ENCODE measurements at places on chromosomes 7 and 10.

GRCh38 chr10:84542522-84543490 is 214.4 kb downstream of the CCSER2 start:
- no peak for DNase-seq

DNA sequence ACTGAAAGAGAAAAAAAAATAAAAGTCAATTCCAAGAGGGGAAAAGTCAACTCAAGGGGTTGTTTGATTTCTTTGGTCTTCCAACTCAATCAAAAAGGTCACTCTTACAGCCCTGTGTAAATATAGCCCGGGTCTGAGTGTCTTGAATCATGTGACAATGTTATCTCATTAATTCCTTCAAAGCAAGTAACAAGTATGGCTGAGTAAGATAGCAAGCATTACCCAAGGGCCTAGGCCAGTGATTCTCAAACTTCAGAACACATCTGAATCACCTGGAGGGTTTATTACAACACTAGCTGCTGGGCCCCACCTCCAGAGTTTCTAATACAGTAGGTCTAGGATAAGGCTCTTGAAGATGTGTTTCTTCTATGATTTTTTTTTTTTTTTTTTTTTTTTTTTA is 125.0 kb downstream of the PRLHR start:
- no peak for DNase-seq

- no peak for DNase-seq
Measured at GRCh38 chr7:137882261-137882668, 35.5 kb upstream of the DGKI start.

- no peak for DNase-seq
Measured at GRCh38 chr7:37642028-37642540, 41.5 kb upstream of the GPR141 start.

GRCh38 chr10:11091517-11092102 is 73.9 kb downstream of the CELF2 start:
- DNase-seq = no peak

DNA sequence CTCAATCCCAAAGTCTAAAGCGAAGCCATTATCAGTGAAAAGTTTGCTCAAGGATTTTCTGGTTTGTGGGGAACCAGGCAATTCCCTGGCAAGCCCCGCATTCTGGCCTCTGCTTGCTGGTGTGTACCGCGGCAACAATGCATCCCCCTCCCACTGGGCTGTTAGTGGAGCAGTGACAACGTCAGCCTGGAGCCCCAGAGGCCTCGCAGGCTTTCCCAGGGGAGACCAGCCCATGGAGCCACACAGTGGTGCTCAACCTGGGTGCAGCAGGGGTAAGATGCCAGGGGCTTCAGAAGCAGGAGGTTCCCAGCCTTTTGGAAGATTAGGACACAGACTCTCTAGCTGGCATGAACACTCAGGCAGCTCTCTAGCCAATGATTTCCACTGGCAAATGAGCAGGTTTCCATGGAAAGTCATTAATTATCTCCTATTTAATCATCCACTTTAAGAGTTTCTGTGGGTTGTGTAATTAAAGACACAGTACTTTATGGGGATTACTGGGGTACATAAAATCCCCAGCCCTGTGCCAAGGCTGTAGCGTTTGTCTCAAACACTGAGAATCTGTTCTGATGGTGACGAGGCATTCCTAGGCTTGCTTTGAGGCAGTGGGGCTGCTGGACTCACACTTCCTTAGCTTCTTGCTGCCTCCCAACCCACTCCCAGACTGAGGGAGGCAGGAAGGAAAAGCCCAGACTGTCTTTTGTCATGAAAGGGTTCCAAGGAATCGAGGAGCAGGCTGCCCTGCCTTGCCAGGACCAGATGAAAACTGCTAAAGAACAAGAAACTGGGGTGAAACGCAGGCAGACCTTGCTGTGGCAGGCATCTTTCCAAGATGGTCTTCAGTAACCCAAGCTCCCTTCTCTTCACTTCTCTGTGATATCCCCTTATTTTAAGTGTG is 411.9 kb upstream of the SHH start:
- no peak for DNase-seq

GRCh38 chr7:132430861-132431822 is 145.1 kb downstream of the PLXNA4 start:
- no peak for DNase-seq

DNA sequence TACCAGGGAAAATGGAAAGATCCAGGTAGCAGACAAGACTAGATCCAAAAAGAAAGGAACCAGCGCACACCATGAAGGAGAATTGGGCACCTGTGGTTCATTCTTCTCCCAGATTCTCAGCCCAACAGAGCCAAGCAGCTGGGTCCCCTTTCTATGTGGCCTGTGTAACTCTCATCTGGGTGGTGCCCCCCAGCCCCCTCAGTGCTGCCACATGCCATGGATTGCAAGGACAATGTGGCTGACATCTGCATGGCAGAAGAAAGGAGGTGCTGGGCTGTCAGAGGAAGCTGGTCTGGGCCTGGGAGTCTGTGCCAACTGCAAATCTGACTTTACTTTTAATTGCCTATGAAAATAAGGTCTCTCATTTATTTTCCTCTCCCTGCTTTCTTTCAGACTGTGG is 21.4 kb downstream of the PRSS2 start:
- DNase-seq = no peak

Data from D341Med (cell line).